ENCODE measurements at places on chromosomes 3 and 15. TPM values are rescaled to one million over a fixed set of nuclear protein-coding genes. Genes with fewer than 3 reads are reported as not detected.

COL6A6 gene
- 1.00 TPM for total RNA-seq

FBXL2 gene
- 2.0 TPM for total RNA-seq

LRRC49 gene
- total RNA-seq: 35.6 TPM

DNA sequence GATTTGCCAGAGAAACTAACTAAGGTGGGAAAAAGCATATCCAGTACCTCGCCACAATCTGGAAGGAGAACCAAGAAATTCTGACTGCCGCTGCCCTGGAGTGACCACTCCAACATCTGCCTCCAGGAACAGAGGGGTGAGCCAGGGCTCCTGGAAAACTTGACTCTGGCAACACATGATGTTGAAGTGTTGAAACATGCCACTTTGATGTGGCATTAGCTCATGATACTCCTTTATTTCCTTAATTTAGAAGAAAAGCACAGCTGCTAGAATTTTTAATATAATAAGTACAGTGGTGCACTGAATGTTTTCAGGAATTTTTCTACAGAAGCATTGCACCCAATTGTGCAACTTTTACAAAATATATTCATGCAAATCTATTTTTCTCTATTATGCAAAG is 109.9 kb upstream of the BCL6 start:
- H3K27ac ChIP-seq: no peak overlapping the region
- H3K27me3 ChIP-seq: no peaks in the 10 kb centered on the region
- H3K36me3 ChIP-seq: no peaks in the 10 kb centered on the region
- H3K4me3 ChIP-seq: no peak overlapping the region
- H3K4me1 ChIP-seq: peaks cover 12% of the 10 kb centered on the region
- DNase-seq: no peak

BRK1 gene
- total RNA-seq: 92.4 TPM

DNA sequence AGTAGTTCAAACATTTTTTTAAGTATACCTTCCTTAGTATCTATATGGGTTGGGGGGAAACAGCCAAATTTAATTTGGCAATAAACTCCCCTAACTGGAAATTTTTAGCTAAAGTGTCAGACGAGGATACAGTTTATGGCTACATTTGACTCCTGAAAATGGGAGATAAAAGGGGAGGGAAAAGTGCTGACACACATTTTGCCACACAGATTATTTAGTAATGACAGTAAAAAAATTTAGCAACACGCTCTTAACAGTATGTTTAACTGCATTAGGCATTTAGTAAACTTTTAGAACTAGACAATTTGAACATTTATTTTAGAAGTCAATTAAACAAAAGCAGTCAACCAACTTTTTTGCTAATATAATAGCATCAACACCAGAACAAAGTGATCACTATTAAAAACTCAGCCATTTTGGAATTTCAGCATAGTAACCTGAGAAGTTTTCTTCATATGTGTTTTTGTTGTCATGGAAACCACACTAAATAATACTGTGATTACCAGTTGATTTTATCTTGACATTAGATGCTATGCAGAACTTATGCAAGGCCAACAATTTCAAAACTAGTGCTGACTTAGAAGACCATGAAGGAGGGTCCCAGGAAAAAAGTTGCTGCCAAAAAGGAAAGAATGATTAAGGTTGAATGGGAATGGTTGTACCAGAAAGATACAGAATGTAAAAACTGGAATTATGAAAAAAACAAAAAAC is 47.0 kb upstream of the TFG start:
- no peak overlapping the region for H3K27ac ChIP-seq
- no peaks in the 10 kb centered on the region for H3K27me3 ChIP-seq
- H3K4me3 ChIP-seq: no peak overlapping the region
- no peaks in the 10 kb centered on the region for H3K4me1 ChIP-seq

DNA sequence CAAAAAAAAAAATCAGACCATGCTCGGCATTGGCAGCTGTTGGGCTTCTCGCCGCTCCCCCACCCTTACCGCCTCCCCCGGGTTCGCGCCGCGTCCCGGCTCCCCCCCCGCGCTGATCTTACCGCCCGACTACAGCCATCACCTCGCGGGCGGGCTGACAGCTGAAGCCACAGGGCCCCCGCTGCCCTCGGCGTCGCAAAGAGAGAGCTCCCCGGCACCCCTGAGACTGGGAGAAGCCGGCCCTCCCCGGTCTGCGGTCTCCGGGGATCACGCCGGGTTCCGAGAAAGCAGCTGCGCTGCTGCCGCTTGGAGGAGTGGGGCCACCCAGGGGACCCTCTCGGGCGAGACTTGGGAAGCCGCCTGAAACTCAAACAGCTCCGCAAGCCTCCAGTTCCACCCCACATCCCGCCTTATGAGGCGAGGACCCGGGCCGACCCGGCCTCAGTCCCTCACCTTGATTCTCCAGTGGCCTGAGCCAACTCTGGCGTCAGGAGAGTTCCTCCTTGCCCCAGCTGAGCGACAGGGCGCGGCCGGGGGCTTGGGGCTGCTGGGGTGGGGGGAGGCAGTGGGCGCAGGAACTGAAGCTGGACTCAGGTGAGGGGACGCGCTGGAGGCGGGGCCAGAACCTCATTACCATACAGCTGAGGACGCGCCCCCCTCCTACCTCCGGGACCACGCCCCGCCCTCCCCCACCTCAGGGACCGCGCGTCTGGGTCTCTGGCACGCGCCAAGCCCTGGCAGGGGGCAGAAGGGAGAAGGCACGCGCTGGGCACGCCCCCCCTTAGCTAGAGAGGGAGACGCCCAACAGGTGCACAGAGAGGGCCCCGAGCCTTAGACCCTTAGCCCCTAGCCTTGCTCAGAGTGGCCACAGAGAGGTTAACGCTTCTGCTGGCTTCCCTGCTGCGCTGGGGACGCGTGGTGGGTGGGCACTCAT is 1.0 kb upstream of the DLL4 start:
- peaks cover 56% of the 10 kb centered on the region for H3K4me1 ChIP-seq
- no peaks in the 10 kb centered on the region for H3K36me3 ChIP-seq
- no peak overlapping the region for H3K27ac ChIP-seq

DNA sequence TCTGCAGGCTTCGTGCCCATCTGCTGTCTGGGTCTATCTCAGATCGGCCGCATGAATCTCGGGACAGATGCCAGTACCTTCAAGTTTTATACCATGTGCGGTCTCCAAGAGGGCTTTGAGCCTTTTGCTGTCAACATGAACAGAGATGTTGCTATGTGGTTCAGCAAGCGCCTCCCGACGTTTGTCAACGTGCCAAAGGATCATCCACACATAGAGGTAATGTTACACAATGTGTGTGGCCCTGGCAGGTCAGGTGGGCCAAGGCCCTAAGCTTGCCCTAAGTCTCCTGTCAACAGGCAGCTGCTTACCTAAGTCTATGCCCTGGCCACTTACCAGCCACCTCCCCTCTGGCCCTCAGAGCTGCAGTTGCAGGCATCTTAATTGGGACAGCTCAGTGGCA is 324.0 kb upstream of the CHRM5 start:
- DNase-seq: no peak
- H3K4me3 ChIP-seq: no peak overlapping the region
- no peaks in the 10 kb centered on the region for H3K27me3 ChIP-seq
- no peaks in the 10 kb centered on the region for H3K4me1 ChIP-seq
- H3K36me3 ChIP-seq: no peaks in the 10 kb centered on the region
- no peak overlapping the region for H3K27ac ChIP-seq

RYR3 gene
- total RNA-seq: 0.35 TPM

- peak; percentile 54 for DNase-seq
- H3K27me3 ChIP-seq: no peaks in the 10 kb centered on the region
- no peak overlapping the region for H3K4me3 ChIP-seq
- H3K36me3 ChIP-seq: no peaks in the 10 kb centered on the region
- no peaks in the 10 kb centered on the region for H3K4me1 ChIP-seq
Observed at GRCh38 chr3:8970971-8971589, 7.8 kb upstream of the RAD18 start.

DNA sequence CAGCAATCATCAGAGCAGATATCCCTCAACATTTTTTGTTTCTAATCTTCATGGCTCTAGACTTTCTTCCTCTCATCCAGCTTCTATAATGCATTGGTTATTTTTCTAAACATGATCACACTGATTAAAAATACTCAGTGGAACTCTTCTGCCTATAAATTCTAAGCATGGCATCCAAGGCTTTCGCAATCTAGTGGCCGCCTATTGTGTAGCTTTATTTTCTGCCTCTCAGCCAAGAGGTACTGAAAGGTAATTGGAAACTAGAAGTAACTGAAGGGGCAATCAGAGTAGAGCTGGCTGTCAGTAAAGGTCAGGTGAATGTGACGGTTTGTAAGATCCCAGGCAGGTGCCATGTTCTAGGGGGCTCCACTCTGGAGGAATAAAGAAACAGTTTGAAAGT is 33.4 kb downstream of the OXSM start:
- no peak overlapping the region for H3K27ac ChIP-seq
- H3K4me3 ChIP-seq: no peak overlapping the region
- H3K4me1 ChIP-seq: no peaks in the 10 kb centered on the region
- no peaks in the 10 kb centered on the region for H3K36me3 ChIP-seq
- no peaks in the 10 kb centered on the region for H3K27me3 ChIP-seq

GRCh38 chr3:64717872-64718613 is 30.2 kb upstream of the ADAMTS9 start:
- H3K36me3 ChIP-seq: no peaks in the 10 kb centered on the region
- no peak overlapping the region for H3K27ac ChIP-seq
- H3K27me3 ChIP-seq: no peaks in the 10 kb centered on the region
- H3K4me1 ChIP-seq: peaks cover 10% of the 10 kb centered on the region
- H3K4me3 ChIP-seq: no peak overlapping the region

DNA sequence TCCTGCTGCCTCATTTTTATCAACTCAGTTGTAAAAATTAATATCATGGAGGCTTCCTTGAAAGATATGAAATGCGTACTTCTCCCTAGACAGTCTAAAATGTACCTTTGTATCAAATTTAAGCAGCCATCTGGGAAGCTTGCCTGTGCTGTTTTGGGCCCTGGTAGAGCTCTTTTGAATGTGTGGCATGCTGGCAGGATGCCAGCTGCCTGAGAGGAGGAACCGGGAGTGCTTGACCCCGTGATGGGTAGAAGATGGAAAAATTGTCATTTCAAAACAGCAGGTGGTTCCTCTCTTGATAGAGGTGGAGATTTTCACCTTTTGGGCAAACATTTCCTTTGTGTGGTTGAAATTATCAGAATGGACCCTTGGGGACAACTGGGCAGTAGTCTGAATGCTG is 245.3 kb downstream of the RPLP1 start:
- peak; percentile 31 for DNase-seq
- H3K4me3 ChIP-seq: no peak overlapping the region
- H3K27me3 ChIP-seq: no peaks in the 10 kb centered on the region
- no peak overlapping the region for H3K27ac ChIP-seq
- H3K36me3 ChIP-seq: no peaks in the 10 kb centered on the region

- H3K36me3 ChIP-seq: peaks cover 20% of the 10 kb centered on the region
- H3K4me3 ChIP-seq: no peak overlapping the region
- no peaks in the 10 kb centered on the region for H3K27me3 ChIP-seq
- peaks cover 21% of the 10 kb centered on the region for H3K4me1 ChIP-seq
Observed at GRCh38 chr3:58074997-58075396, 66.8 kb downstream of the FLNB start.

FRMD5 gene
- total RNA-seq: 55.7 TPM

DNA sequence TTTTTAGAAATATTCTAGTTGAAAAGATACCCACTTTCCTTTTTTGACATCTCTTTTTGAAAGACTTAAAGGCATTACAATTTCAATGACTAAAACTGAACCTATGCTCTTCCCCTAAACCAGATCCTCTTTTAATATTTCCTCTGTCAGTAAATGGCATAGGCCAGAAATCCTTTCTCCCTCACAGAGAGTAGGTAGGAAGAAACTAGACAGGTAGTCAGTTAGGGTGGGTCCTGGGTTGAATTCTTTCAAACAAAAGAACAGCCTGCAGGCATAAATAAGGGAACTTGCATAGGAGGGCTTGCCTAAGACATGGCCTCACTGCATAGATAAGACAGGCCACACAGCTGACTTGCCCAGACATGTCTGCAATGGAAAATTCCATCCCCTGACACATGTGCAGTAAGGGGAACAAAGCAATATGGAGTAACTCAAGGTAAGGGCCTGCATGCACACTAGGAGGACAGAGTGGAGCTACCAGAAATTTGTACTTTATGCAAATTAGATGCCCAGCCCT is 23.1 kb downstream of the PLSCR5 start:
- no peaks in the 10 kb centered on the region for H3K4me1 ChIP-seq
- H3K36me3 ChIP-seq: no peaks in the 10 kb centered on the region
- H3K27me3 ChIP-seq: no peaks in the 10 kb centered on the region
- H3K27ac ChIP-seq: no peak overlapping the region
